Thymus (tissue), 14 donors: ENCODE measurements at places on chromosomes 13 and 19.

DNA sequence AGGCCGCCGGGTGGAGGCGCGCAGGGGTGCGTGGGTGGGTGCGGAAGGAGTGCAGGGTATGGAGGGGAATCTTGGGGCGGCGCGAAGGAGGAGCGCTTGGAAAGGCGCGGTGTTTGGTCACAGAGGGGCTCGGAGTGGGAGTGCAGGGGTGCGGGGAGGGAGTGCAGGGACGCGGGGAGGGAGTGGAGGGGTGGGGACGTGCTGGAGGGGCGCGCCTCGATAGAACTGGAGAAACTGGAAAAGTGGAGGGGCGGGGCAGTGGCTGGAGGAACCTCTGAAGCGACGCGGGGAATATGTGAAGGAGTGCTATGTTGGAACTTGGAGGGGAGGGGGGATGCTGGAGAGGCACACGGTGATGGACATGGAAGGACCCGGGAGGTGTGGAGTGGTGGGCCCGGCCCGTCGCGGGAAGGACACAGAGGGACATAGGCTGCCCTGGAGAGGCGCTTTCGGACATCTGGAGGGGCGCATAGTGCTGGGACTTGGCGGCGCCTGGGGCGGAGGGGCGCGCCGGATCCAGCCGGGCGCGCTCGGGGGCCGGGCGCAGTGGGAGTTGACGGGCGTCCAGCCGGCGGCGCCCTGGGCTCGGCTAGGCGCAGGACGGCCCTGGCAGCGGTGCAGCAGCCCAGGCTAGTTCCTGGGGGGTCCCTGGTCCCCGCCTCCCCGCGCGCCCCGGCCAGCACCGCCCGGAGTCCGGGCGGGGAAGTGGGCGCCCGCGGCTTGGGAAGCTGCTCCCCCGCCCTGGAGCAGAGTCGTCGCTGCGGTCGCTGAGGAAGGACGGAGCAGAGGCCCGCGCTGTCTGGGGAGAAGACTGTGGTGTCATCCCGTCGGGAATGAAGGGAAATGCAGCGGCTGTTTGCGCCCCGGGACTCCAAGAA, 20.8 kb upstream of the SGCG start:
- no peak for DNase-seq

DNA sequence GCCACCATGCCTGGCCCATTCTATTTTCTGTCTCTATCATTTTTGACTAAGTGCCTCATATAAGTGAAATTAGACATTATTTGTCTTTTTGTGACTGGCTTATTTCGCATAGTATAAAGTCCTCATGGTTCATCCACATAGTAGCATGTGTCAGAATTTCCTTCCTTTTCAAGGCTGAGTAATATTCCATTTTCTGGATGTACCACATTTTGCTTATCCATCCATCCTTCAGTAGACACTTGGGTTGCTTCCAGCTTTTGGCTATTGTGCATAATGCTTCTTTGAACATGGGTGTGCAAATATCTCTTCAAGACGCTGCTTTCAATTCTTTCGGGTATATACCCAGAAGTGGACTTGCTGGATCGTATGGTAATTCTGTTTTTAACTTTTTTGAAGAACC, 51.5 kb upstream of the USE1 start:
- no peak for DNase-seq

DNA sequence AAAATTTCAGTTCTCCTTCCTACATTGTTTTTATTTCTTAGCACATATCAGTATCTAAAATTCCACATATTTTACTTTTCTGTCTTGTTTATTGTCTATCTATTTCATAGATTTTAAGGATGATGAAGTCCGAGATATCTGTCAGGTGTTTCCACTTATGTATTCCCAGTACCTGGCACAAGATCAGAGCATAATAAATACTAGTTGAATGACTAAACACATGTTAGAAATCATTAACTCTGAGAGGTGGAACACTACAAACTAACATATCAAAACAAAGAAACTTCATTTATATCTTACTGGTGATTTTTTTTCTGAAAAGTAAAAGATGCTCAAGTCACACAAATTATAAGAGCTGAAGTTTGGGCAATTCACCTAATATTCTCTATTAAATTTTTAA, 1208.3 kb downstream of the PCDH9 start:
- no peak for DNase-seq

- no peak for DNase-seq
Observed at GRCh38 chr19:927351-927779, 1.5 kb downstream of the ARID3A start.

DNA sequence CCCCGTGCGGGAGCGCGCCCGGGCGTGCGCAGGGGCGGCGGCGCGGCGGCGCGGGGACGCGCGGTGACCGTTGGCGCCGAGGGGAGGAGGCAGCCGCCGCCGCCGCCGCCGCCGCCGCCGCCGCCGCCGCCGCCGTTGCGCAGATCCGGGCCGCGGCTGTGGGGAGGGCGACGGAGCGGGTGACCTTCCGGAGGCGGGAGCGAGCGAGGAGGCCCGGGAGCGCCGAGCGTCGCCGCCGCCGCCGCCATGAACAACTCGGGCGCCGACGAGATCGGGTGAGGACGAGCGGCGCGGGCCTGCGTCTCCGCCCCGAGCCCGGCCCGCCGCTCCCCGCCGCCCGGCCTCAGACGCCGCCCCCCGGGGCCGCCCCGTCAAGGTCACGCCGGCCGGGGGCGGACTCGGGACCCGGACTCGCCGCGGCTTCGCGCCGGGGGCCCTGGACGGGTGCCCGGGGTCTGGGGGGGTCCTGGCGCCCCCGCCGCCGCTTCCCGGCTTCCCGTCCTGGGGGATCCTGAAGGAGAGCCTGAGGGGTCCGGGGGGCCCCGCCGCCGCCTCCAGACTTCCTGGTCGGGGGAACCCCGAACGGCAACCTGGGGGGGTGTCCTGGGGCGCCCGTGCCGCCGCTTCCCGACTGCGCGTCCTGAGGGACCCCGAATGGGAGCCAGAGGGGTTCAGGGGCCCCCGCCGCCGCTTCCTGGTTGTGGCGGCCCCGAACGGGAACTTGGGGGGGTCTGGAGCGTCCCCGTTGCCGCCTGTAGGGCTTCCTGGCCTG, at the start of gene DAZAP1:
Gene DAZAP1, plus strand, starts transcription at position 59 of the 772 bp plus-strand sequence. Its CDS starts 188 bp downstream, at position 247.
- no peak for DNase-seq

- DNase-seq = no peak
Observed at GRCh38 chr19:33811246-33811645, 14.6 kb downstream of the KCTD15 start.

GRCh38 chr13:66635526-66635925, 594.6 kb downstream of the PCDH9 start:
- no peak for DNase-seq
